ENCODE measurements at places on chromosomes 3 and 15. TPM values are rescaled to one million over a fixed set of nuclear protein-coding genes. Genes with fewer than 3 reads are reported as not detected.

DNA sequence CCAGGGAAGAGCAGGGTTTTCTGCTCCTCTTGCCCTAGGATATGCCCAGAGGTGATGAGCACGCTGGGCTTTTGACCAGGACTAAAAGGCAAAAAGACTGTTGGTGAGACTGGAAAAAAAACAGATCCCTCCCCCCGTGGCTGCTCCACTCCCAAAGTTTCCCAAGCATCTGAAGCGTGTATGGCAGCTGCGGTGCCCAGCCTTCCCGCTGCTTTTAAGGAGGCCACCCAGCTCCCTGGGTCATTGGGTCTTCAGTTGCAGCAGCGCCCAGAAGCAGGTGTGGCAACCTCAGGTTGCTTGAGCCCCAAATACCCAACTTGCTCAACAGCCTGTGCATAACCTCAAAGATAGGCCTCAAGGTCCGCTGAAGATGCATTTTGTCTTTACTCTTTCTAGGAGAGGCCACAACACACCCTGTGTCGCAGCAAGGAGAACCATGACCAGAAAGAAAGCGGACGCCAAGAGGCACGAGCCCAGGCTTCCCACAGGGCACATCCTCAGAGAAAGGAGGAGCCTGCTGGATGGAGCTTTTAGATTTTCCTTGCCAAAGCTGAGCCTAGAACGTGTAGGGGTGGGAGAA is 2.0 kb downstream of the SRGAP3 start:
- DNase-seq: no peak

- no peak for DNase-seq
These were observed 1.7 kb downstream of the DTWD1 start for GRCh38 chr15:49622561-49622960.

- peak; percentile 83 for DNase-seq
These were observed at the start of gene USP13 for GRCh38 chr3:179652447-179653095. Gene USP13 (plus strand): TSS chr3:179653040. CDS start chr3:179653226, 186 bp downstream.

DNA sequence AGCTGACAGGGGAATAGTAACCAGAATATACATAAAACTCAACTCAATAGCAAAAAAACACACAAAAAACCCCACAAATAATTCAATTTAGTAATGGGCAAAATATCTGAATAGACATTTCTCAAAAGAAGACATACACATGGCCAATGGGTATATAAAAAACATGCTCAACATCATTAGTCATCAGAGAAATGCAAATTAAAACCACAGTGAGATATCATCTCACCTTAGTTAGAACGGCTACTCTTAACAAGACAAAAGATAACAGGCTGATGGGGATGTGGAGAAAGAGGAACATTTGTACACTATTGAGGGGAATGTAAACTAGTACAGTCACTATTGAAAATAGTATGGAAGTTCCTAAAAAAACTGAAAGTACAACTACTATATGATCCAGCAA is 678.6 kb downstream of the MECOM start:
- DNase-seq: no peak

DNA sequence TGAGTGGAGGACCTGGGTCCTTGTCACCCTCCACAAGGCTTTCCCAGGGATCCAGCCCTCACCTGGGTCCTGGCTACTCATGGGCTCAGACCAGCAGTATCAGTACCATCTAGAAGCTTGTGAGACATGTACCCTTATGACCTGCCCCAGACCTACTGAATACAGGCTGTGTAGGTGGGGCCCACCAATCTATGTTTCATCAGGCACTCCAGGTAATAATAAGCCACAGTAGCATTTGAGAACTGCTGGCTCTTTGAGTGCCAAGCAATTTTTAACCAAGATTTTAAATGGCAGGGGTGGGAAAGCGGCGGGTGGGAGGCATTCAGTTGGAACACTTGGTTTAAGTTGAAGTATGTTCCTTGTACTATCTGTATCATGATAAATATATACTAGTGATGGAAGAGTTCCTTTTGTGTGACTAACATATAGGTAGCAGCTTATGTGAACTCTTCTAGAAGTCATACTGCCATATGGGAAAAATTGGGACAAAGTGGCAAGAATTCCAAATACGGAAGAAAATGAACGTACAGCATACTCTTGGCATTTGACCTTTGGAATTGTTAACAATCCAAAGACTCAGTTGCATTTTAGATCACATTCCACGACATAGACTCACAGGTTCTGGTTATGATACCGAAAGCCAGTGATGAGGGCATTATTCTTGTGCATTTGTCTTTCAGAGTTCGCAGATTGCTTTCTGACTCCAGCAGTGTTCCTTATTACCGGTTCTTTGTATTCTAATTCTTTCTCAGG is 190.4 kb downstream of the GHSR start:
- DNase-seq: peak; percentile 71

DNA sequence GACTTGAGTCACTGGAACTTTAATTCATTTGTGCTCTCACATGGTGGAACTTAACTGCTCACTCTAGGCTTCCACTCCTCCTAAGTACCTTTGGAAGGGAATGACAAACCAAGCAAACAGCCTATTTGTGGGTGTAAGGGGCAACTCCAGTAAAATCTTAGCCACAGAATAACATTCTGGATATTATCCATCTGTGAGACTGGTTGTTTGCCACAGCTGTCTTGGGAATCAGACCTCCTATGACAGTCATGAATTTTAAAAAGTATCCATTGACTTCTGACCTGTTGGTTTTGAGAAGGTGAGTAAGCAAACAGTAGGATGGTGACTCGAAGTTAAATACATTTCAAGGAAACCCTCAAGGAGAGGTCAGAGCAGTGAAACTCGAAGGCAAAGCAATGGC is 147.3 kb upstream of the CDIN1 start:
- DNase-seq: peak; percentile 88

DNA sequence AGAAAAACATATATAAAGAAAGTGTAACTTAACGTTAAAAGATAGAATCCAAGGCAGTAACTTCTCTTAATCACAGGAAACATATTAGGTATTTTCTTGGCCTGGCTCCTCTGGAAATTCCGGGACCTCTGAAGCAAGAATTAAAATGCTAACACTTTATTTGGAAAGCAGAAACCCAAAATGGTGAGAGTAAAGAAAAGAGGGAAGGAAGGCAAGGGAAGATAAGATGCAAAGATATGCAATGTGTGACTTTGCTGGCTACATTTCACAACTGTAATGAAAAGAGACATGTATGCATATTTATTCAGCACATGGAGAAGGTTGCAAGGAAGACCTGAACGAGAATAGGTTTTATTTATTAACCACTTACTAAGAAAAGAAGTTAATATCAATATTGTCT is 372.5 kb downstream of the TBL1XR1 start:
- no peak for DNase-seq

- DNase-seq: no peak
These were observed 103.8 kb upstream of the PRICKLE2 start for GRCh38 chr3:64329037-64329436.

- DNase-seq: no peak
These were observed 19.4 kb upstream of the PLCL2 start for GRCh38 chr3:16865335-16865734.

DNA sequence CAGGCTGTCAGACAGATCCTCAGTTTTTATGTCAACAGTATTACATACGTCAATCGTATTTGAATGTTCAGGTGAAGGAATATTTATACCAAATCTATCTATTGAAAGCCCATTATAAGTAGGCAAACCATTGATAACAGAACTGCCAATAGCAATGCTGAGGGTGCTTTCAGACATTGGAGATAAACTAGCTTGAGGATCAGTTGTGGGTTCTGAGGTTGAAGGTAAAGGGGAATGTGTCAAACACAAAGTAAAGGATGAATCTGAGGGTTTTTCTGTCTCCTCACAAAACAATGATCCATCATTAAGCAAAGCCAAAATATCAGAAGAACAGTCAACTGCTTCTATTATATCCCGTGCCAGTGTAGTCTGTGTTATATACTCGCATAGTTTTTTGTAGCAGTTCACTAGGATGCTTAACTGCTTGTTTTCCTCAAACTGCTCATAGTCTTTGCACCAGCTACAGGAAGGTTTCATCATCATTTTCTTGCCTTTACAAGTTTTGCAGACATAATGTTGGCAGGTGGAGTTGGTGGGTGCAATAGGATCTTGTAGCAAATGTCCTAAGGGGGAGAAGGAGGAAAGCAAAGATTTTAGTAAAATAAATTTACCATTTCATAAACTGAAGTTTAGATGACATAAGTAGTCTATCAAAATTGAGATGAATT is 43.8 kb downstream of the MSL2 start:
- no peak for DNase-seq

DNA sequence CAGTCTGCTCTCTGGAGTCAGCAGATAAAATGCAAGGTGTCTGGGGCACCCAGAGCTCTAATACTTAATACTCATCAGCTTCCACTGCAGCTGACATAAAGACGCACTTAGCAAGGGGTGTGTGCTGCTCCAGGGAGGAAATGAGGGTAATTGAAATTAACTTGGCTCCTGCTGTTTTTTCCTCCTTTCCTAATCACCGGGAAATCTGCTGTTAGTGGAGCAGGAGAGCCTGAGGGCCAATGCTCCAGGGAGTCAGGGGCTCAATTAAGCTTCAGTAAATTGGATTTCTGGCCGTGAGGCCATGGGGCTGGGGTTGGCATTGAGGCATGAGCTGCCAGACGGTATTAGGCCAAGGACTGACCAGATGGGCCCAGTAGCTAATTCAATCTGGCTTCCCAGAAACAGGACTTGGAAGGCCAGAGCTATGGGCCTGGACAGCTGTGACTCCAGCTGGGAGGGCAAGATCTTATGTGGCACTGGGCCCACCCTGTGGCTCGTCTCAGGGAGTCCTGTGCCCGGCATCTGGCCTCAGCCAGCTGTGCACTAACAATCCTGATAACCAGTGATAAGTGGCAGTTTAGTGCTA is 30.7 kb upstream of the CHRNB4 start:
- no peak for DNase-seq

GRCh38 chr3:79086514-79086913 is 681.3 kb downstream of the ROBO1 start:
- DNase-seq: peak; percentile 63

GRCh38 chr3:128266453-128266852 is 113.2 kb downstream of the EEFSEC start:
- DNase-seq: no peak

DNA sequence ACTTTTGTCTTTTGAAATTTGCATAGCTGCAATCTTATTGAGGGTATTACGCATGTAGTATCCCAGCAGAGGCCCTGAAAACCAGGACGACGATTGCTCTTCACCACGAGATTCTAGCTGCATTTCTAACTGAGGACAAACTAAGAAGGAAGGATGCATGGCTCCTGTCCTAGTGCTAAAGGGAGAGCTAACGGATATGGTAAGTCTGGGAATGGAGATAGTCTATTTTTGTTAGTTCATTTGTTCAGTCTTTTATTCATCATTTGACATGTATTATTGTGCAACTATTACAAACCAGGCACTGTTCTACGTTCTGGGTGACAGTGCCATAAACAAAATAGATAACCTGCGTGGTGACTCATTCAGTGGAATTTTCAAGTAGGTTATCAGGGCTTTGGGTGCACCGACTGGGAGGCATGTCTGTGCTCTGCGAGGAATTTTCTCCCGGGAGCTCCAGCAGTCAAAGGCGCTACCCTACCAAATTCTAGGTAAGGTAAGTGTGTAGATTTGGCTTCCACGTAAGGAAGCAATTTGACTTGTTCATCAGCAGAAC is 51.9 kb upstream of the ETV5 start:
- DNase-seq: no peak

- DNase-seq: no peak
These were observed 67.4 kb downstream of the TMEM266 start for GRCh38 chr15:76127169-76127568.

GRCh38 chr3:7025581-7026300 is 164.8 kb downstream of the GRM7 start:
- no peak for DNase-seq

- no peak for DNase-seq
These were observed 55.9 kb downstream of the CGNL1 start for GRCh38 chr15:57432141-57432741.

- no peak for DNase-seq
These were observed 17.5 kb upstream of the BCHE start for GRCh38 chr3:165854696-165855095.

DNA sequence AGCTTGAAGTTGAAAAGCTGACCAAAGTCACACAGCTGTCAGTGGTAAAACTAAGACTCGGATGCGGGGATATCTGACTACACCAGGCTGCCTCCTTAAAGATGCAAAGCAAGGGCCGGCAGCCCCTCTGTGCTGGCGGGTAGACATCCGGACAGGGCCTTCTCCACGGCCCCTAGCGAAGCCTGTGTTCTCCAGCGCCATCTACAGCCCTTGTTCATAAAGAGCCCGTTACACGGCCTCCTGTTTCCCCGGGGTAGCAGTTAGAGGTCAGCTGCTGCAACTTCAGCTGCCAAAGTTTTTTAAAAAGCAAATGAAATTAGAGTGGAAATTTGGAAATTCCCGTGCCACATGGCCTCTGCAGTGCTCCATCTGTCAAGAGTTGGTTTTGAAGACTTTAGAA is 383.0 kb downstream of the TBL1XR1 start:
- DNase-seq: peak; percentile 43

- DNase-seq: no peak
These were observed 33.9 kb downstream of the SHQ1 start for GRCh38 chr3:72814308-72814707.

- DNase-seq: no peak
These were observed at the start of gene KLHL6 for GRCh38 chr3:183555541-183556081. Gene KLHL6 (minus strand): TSS chr3:183555706. CDS start chr3:183555653, 53 bp downstream.

- DNase-seq: no peak
These were observed 30.2 kb downstream of the ITGA11 start for GRCh38 chr15:68401496-68402431.

GRCh38 chr3:169668072-169668956 is 4.8 kb upstream of the MECOM start:
- DNase-seq: peak; percentile 18

DBR1 gene
- 17.5 TPM for total RNA-seq

THRB gene
- under 0.01 TPM for total RNA-seq

CACNA2D2 gene
- not detected for total RNA-seq

ZPLD1 gene
- under 0.01 TPM for total RNA-seq

EFCAB12 gene
- total RNA-seq: under 0.01 TPM

GATM gene
- 0.28 TPM for total RNA-seq

P2RY14 gene
- total RNA-seq: not detected

TEX264 gene
- 26.9 TPM for total RNA-seq

SAMMSON gene
- not detected for total RNA-seq

EPB42 gene
- total RNA-seq: not detected

GP9 gene
- not detected for total RNA-seq

XCR1 gene
- not detected for total RNA-seq
